ENCODE measurements at places on chromosomes 2 and 18.

DNA sequence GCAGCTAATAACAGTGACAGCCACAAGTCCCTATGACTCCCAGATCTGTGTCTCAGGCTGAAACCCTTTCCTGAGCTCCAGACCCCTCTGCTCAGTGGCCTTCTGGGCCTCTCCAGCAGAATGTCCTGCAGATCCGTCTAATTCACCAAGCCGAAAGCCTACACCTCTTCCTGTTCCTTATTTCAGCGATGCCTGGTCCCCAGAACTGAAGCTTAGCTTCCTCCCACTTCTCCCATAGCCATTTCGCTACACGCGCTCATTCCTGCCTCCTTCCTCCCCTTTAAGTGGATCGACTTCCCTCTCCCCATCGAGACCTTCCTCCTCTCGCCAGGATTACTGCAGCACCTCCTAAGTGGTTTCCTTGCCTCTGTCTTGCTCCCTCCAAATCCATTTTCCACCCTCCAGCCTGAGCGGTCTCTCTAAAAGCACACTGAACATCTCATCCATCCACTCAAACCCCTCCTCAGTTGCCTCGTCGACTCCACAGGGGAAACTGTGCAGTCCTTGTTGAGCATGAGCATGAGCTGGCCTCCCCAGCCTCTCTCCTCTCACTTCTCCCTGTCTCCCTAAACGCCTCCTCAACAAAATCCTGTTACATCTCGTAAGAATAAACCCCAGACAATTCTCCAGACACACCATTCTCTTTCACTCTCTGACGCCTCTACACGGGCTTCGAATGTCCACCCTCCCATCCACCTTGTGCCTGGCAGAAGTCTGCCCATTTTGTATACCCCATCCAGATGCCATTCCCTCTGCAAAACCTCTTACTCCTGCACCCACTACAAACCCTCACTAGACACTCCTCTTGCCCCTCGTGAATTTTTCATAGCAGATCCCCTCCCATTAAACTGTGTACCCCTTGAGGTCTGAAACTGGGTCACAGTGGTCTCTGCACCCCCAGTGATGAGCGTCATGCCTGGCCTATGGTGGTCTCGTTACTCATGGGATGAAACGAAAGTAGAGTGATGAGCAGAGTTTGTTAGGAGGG lies 232.6 kb downstream of the ATAD2B start:
- no peak for DNase-seq

- no peak for DNase-seq
These were observed 1.3 kb downstream of the IFIH1 start for GRCh38 chr2:162317058-162317742.

DNA sequence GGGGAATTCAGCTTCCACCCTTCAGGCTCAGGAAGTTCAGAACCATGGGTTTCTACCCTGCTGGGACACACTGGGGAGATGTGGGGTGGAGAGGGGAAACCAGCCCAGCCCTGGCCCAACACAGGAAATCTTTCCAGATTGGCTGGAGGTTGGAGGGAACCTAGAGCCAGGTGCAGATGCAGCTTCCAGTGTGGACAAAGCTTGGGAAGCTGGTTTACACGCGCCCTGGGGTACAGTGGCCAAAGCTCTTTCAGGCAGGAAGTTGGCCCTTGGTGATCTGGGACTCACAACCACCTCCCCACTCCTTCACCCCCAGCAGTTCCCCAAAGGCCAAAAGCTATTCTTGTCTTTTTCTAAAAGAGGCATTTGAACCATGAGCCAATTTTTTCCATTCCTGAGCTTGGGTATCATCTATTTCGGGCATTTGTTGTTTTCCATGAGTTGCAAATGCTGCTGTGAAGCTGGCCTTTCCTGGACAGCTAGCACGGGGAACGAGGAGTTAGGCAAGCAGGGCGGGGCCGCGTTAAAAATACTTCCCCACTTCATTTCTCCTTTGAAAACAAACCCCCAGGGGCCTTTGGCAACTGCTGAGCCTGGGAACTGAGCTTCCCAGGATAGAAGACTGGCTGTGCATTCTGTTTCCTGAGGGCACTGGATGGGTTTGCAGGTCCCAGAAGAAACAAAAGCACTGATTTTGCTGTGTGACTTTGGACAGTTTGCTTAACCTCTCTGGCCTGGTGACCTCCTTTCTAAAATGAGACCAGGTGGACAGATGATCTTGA lies 3.1 kb upstream of the ARID5A start:
- DNase-seq: no peak

DNA sequence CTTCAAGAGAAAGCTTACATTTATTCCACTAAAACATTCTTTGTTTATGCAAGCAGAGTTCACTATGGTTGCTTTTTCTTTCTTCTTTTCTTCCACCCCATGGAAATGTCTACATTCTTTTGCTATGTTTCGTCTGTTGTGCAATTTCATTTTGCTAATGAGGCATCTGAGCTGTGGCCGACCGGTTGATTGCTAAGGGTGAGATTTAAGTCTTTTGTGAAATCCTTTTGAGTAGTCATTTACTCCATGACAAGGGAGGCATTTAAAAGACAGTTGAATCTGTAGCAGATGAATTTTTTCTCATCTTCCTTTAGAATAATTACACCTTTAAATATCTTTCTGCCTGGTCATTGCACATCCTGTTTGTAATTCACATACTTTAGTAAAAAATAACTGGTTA lies 324.1 kb upstream of the THUMPD2 start:
- no peak for DNase-seq

- DNase-seq: no peak
These were observed 6.3 kb upstream of the NRP2 start for GRCh38 chr2:205675861-205676516.

Measured in thymus (tissue), 14 donors.